Activated CD4-positive, CD25-positive, alpha-beta regulatory T cell treated with anti-CD3 and anti-CD28 coated beads, Interleukin-2, amount 50 U/mL, for 72 hours (primary cell): ENCODE measurements at places on chromosomes 6 and 20.

GRCh38 chr6:141878686-141879085 is 254.0 kb upstream of the GJE1 start:
- DNase-seq, result no peak

DNA sequence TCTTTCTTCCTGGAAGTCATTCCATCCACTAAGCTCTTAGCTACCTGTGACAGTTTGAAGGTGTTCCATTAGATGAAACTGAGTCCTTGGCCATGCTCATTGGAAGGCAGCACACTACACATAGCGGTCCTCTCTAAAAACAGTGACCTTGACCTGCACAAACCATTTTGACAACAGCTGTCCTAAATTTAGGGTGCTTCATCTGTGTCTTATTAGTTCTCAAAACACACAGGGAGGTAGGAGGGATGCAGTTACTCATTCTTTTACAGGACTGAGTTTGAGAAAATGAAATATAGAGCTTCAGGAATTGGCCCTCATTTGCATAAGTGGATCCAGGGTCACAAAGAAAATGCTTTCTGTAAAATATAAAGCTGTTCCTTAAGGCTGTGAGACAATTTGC is 20.4 kb upstream of the MAP3K4 start:
- DNase-seq, result no peak

DNA sequence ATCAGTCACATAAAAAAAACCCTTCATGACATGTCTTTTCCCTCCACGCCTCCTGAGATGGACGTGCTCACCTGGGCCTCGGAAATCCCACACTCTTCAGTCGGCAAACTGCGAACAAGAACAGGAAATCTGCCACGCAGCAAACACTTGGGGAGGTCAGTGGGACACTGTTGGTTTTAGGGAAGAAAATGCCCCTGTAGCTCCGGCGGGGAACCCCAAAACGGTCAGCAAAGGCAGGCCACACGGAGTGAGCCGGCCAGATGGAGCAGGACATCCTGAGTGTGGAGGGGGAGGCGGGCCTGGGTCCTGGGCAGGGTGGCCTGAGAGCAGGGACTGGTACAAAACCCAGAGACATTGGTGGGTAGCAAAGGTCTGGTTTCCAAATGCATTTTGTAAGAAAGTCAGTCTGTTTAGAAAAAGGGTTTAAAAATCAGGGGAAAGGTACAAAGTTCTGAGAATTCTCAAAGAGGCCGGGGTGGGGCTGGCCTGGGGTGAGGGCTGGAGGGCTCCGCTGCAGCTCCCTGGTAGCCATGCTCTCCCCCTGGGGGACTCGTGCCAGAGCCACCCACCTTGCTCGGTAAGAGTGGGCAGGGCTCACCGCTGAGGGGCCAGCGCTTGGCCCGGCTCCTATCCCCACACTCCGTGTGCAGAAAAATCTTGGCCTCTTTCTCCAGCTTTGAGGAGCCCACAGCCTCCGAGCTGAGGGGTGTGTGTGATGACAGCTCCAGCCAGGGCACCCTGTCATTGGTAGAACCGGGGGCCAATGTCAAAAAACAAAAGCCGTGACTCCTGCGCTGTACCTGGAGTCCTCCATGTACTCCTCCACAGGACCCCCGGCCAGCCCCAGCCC is 5.2 kb downstream of the SLC2A4RG start:
- no peak for DNase-seq

DNA sequence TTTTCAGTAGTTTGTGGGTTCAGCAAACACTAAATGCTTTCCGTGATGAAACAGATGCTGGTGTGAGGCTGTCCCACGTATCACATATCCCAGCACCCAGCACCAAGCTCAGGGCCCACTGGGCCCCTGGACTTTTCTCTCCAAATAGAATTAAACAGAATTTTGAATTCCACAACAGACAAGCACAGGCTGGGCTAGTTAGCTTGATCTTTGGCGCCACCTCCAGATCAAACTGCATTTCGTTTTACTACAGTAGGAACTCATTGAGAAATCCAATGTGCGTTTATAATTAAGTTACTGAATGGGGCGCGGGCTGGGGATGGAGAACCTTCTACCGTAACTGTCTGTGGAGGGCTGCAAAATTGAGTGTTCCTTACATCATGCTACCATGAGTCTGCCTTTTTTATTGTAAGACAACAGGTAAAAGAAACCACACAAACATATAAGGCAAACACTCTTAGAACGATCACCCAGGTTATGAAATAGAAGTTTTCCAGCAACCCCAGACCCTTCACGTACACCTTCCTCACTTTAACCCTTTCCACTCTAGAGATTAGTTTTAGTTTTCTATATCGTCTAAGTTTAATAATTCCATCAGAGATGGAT is 107.8 kb downstream of the ZFP64 start:
- DNase-seq, result no peak

GRCh38 chr6:104325341-104326172 is 534.2 kb downstream of the HACE1 start:
- DNase-seq, result no peak

- no peak for DNase-seq
Measured at GRCh38 chr6:164640956-164641355, 668.4 kb downstream of the C6orf118 start.

DNA sequence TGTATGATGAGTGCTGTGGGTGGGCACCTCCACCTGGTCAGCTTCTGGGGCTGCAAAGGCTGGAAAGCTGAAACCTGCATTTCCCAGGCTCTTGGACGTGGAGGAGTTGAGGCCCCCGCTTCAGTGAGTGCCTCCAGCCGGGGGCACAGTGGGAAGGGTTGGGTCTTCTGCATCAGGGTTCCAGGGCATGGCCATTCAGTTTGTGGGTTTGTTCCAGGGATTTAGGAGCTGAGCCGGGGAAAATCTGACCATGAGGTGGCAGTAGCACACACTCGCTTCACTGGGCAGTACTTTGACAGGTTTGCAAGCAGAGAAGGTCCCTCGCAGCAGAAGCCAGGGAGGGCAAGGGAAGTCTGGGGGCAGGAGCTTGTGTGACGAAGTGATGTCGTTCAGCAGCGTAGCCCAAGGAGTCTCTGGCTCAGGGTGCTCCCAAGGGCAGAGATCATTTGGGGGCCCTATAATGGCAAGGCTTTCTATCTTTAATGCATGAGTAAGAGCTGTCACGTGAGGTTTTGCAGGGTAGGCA is 69.5 kb upstream of the SULF2 start:
- DNase-seq, result no peak

GRCh38 chr20:46688151-46689081 is 828 bp downstream of the TP53RK start:
- DNase-seq, result no peak

DNA sequence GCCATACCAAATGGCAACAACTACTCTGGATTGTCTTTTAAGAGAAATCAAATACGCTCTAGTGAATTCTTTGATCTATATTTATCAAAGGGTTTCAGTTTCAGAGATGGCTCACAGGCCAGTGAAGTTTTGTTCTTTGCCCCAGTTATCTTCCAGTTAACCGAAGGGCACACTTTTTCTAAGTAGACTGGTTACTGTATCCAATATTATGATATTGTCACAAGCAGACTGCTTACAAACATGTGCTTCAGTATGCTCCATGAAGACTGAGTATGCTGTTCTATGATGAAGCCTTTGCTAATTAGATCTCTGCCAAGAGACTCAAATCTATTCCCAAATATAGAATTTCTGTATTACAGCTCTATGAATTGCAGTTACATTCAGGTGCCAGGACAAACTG is 181.1 kb downstream of the REV3L start:
- no peak for DNase-seq

GRCh38 chr6:48641544-48641943 is 530.5 kb upstream of the PTCHD4 start:
- DNase-seq, result no peak

DNA sequence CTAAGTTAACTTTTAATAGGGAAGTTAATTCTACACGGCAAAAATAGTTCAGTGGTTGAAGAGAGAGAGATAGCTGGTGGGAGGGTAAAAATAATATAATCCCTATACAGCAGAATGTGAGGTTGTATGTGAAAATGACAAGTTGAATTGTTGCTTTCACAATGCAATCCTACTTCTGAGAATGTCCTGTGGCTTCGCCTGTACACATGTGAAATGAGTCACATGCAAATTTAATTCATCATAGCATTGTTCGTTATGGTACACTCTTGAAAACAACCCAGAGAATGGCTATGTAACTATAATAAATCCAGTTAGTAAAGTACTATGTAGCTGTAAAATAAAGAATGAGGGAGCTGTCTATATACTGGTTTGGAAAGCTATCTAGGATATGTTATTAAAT is 46.0 kb upstream of the HINT3 start:
- DNase-seq, result no peak

DNA sequence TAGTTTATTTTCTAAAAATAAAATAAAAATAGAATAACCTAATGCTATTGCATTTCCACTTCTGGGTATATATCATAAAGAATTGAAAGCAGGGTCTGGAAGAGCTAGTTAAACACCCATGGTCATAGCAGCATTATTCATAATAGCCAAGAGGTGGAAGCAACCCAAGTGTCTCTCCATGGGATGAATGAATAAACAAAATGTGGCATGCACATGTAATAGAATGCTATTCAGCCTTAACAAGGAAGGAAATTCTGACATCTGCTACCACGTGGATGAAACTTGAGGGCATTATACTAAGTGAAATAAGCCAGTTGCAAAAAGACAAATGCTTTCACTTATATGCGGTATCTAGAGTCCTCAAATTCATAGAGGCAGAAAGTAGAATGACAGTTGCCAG is 130.8 kb downstream of the TIAM2 start:
- no peak for DNase-seq

GRCh38 chr6:28225056-28225834 is at the start of gene ZSCAN9:
Gene ZSCAN9 (plus strand): TSS chr6:28225275. CDS start chr6:28227085, 1,810 bp downstream.
- DNase-seq, result peak; percentile 54

DNA sequence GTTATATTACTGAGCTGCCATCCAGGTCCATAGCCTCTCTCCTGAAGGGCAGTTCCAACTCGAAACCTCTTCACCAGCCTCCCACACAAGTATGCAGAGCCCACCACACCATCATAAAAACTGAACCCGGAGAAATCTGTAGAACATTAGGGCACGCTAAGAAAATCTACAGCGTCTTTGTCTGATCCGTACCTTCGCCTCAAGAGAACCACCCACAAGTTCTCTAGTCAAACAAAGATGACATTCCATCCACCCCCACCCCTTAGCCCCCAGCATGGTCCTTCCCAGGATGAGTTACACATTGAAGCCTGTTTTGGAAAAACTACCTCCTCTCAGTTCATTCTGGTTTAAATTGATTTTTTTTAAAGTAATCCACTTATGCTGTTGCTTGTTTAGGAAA is 219.7 kb downstream of the ZMYND8 start:
- no peak for DNase-seq

DNA sequence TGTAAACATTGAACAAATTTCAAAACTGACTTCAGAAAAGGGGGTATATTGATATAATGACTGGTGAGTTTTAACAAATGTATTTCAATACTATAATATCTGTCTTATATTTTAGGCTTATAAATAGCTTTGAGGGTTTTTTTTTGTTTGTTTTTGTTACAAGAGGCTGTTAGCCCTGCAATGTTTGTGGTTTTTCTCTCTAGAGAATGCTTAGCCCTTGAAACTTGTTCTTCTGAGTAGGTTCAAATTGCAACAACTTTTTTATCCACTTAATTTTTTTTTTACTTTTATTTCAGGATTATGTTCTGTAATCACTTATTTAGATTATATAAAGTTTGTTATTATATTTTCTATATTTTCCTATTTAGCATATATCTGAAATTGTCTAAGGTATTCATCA is 333.2 kb downstream of the RIMS1 start:
- DNase-seq, result no peak

DNA sequence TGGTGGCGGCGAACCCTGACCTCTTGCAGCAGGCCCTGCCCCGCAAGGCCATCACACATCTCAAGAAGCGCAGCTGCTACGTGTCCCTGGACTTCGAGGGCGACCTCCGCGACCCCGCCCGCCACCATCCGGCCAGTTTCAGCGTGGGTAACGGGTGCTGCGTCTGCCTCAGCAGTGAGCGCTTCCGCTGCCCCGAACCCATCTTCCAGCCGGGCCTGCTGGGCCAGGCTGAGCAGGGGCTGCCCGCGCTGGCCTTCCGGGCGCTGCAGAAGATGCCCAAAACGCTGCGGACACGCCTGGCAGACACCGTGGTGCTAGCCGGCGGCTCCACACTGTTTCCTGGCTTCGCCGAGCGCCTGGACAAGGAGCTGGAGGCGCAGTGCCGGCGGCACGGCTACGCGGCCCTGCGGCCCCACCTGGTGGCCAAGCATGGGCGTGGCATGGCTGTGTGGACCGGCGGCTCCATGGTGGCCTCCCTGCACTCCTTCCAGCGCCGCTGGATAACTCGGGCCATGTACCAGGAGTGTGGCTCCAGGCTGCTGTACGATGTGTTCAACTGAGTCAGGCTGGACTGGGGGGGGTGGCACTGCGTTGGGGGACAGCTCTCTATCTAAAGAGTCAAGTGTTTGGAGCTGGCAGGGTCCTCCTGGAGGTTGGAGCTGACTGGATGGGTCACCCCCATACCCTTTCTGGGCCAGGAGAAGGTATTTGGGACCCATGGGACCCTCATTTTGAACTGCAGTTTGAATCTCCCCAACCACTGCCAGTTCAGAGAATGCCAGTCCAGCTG is 1.1 kb downstream of the ACTL10 start:
- peak; percentile 85 for DNase-seq

DNA sequence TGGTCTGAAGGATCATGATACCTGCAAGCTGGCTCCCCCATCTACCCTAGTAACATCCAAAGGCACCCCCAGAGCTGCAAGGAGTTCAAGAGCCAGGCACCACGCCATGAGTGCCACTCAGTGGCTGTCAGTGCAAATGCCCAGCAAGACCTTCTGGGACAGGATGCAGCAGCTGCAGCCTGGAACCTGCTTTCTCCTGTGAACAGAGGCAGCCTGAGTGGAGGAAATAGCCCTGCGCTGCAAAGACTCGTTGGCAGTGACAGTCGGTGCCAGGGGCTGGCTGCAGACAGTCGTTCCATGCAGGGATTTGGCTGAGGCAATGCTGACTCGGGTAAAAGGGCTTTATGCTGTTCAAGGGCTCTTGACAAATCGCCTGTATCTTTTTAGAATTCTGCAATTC is 15.7 kb upstream of the SSTR4 start:
- DNase-seq, result no peak

GRCh38 chr6:128519931-128520435 is 416 bp downstream of the PTPRK start:
- peak; percentile 31 for DNase-seq

DNA sequence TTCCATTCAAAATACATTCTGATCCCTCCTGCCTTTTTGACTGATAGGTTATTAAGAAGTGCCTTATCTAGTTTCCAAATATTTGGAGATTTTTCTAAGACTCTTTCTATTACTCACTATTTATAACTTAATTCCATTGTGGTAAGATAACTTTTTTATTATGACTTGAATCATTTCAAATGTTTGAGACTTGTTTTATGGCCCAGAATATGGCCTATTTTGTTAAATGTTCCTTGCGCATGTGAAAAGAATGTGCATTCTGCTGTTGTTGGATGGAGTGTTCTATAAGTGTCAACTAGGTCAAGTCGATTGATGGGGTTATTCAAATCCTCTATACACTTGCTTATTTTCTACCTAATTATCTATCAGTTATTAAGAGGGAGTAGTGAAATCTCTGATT is 13.1 kb upstream of the TCP11 start:
- no peak for DNase-seq
